ENCODE measurements at places on chromosomes 3 and 15.

GRCh38 chr3:9247361-9247940, 2.0 kb downstream of the SRGAP3 start:
- peak; percentile 50 for DNase-seq

- no peak for DNase-seq
These were observed 233.6 kb downstream of the CHL1 start for GRCh38 chr3:430186-430585.

- no peak for DNase-seq
These were observed 232.8 kb downstream of the TAFA4 start for GRCh38 chr3:68699541-68699940.

DNA sequence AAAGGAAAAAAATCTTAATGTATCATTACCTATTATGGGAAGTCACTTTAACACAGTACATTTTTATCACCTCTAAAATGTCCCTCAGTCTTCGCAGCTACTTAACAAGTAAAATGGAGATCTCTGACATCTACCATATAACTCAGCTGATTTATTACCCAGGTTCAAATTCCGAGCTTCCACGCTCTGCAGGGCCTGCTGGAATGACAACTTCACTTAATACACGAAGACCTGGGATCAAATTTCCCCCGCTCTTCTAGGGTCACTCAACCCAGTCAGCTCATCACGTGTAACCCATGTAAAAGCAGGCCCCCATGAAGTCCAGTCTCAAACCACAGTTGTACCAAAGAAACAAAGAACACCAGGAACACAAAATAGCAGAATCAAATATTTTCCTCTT, 44.2 kb upstream of the ACP3 start:
- DNase-seq, result no peak

- DNase-seq, result no peak
These were observed 17.0 kb downstream of the RPSA start for GRCh38 chr3:39423436-39423970.

DNA sequence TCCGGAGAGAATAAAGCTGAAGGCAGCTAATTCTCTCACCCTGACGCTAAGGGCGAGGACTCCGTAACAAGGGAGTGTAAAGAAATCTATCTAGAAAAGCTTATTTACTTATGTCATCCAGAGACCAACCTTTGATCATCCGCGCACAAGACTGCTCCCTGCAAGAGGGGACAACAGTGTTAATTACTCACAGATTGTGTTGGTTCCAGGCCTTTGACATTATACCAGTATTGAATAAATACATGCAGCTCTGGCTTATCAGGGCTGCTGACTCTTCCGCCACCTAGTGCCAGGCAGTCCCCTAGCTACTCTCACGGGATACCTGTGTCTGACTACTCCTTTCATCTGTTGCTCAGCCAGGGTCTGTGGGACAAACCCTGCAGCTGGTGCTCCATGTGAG, 211.7 kb downstream of the DTWD1 start:
- peak; percentile 85 for DNase-seq

DNA sequence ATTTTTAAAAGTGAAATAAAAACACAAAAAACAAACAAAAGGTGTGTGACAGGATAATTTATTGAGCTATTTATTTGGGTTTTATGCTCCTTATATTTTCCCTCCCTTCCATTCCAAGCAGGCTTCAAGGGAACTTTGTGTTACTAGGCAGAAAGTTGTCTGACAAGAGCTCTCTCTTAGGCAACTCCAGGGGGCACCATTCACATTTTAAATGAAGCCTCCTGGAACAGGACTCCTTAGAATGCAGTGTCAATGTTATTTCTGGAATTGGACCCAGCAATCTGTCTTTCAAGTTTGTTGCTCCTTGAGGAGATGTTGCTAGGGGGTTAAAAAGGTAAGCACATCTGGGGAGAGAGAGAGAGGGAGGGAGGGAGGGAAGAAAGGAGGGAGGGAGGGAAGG, 5.4 kb upstream of the RFX7 start:
- peak; percentile 59 for DNase-seq

GRCh38 chr3:37291275-37291700, 116.9 kb upstream of the LRRFIP2 start:
- no peak for DNase-seq

DNA sequence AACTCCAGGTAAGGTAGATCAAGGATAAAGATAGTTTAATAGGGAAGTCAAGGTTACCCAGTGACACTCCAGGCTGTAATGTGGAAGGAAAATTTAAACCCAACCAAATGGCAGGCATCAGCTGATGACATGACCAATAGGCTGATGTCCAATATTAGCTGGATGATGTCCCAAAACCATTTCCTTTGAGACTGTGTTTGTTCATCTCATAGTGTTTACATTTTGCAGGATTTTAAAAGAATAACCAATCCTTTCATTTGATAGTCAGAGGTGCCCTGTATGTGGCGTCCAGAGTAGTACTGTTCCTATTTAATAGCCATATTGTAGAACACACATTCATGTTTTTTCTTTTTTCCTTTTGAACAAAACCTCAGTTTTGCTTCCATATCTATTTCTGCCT, 23.3 kb upstream of the TMEM158 start:
- DNase-seq, result no peak

GRCh38 chr3:102512734-102513504, 78.1 kb downstream of the ZPLD1 start:
- DNase-seq, result no peak

- DNase-seq, result no peak
These were observed 69.1 kb downstream of the PROS1 start for GRCh38 chr3:93904568-93904967.

DNA sequence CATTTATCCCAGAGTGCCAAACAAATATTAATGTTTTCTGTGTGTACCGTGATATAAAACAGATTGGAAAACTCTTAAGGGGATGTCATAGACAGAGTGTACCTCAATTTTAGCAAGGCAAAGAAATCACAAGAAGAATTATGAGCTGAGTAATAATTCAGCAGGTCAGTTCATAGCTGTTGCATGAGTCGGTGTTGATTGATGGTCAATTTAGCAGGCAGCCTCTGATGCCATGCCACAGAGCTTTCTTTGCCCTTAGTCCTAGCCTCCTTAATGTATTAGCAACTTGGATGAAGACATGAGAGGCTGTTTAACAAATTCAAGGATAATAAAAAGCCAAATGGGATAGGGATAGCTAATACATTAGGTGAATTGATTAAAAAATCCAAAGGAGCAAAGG, 6.8 kb downstream of the SLC35A5 start:
- DNase-seq, result no peak

- DNase-seq, result no peak
These were observed 44.0 kb upstream of the ETV5 start for GRCh38 chr3:186152889-186153292.

- DNase-seq, result no peak
These were observed 152.4 kb upstream of the CMC1 start for GRCh38 chr3:28088811-28089526.

DNA sequence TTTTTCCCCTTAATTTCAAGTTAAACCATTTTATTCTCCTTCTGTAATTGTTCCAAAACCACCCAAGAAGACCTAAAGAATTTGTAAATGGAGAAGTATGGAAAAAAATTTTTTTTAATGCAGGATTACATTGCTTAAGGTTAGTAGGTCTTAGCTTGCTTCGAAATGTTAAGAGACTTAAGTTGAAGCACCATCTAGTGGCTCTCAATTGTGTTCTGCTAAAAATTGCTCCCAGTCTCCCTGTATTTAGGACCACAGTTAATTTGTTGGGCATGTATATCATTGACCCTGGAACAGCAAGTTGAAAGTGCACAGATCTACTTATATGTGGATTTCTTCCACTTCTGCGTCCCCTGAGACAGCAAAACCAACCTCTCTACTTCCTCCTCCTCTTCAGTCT, 32.4 kb downstream of the CD200R1L start:
- no peak for DNase-seq

DNA sequence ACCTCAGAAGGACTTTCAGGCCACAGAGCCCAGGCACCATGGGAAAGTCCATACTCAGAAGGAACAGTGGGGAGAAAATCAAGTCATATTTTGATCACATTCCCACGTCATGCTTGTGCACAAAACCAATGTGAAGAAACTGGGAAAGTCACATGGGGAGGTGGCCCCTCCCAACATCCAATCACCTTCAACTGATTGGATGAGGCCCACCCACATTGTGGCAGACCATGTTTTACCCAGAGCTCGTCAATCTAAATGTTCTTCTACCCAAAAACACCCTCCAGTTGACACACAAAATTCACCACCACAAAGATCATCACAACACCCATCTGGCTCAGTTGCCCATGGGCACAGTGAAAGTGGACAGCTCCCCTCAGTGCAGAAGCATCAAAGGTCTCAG, 248.2 kb upstream of the IGF1R start:
- DNase-seq, result no peak

DNA sequence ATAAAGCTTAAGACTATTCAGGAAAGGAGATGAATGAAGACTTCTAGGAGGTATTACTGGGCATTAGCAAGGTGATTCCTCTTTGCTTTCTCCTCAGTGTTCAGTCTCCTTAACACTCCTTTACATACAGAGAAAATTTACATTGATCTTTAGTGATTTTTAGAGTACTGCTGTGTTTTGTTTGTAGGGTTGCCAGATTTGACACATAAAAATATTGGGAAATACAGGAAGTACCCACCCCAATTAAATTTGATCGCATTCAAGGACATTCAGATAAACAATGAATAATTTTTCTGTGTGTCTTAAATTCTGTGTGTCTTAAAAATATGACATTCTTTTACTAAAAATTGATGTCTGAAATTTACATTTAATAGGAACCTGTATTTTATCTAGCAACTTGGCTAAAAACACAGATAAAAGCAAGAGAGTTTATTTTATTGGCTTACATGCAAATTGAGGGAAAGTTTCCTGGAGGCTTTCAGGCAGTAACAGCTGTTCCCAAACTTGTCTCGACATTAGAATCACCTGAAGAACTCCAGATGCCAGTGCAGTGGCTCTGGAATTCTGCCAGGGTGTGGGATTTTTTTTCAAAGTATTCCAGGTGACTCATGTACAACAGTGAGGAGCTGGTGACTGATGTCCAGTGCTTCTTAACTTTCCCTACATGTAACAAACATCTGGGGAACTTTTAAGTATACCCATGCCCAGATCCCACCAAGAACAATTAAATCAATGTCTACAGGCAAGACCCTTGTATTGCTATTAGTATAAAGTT, 23.4 kb upstream of the PLOD2 start:
- no peak for DNase-seq

DNA sequence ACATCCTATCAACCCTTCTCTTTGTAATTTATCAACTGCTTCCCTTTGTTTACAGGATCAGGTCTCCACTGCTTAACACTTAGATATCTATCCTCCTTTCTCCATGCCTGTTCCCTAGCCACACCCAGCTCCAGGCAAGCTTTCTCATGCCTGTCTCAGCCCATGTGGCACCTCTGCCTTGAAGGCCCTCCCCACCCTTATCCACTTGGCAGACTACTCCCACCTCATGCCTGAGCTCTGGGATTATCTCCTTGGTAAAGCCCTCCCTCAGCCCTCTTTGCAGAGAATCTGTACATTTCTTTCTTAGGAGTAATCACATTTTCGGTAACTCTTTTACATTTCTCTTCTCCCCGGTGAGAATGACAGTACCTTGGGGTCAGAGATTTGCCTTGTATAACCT, 96.0 kb downstream of the ATP1B3 start:
- DNase-seq, result peak; percentile 72

GRCh38 chr3:197494366-197495058, 61.3 kb downstream of the BDH1 start:
- DNase-seq, result no peak

- DNase-seq, result peak; percentile 48
These were observed 1.1 kb upstream of the SS18L2 start for GRCh38 chr3:42589382-42590109.

- DNase-seq, result no peak
These were observed 118.9 kb upstream of the IGSF10 start for GRCh38 chr3:151579571-151580270.

DNA sequence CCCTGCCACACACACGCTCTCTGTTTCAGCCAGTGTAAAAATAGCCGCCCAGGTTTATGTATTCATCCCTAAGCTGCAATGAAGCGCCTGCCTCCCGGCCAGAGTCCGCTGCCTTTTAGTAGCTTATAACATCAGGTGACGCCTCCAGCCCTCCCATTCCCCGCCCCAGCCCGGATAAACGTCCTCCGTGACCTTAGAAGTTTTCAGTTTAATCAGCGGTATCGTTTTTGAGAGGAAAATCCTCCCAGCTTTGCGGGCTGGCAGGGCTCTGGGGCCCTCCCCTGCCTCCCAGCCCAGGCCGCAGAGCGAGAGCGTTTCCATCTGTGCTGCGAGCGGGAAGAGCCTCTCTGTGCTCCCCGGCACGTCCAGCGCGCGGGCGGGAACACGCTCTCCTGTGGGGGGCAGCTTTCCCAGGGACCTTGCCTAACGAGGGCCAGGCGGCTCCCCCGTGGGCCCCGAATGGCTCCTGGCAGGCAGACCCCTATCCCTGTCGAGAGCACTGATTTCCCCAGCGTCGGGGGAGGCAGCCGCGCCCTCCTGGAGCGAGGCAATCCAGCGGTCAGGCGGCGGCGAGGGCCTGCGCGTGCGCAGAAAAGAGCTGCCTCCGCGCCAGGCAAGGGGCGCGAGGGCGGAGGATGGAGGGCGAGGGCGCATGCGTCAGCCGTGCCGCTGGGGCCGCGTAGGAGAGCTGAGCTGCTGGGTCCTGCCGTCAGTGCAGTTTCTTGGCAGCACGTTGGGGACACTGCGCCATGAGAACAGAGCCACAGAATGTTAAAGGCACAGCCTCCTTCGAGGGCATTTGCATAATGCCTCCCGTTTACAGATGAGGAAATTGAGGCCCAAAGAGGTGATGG, 71.1 kb downstream of the CCNL1 start:
- peak; percentile 97 for DNase-seq

DNA sequence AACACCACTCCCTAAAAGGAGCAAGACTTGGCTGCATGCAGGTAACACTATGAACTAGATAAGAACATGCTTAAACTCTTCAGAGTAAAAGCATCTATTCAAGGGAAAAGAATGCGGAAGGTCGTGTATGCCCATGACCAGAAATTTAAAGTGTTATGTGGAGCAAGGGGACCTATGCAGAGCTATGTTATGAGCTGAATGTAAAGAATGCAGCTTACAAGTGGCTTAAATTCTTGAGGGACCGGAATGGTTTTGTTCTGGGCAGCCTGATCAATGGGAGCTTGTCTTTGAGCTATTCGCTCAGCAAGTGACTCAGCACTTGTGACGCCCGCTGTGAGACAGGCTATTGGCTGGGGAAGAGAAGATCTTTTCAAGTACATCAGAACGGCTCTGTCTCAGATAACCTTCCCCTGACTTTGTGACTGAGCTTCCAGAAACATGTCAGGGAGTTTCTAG, 367.5 kb upstream of the THBS1 start:
- peak; percentile 95 for DNase-seq

Data from endodermal cell (in vitro differentiated cells).